ENCODE measurements at places on chromosomes 11 and 22. TPM values are rescaled to one million over a fixed set of nuclear protein-coding genes. Genes with fewer than 3 reads are reported as not detected.

KRTAP5-10 gene
- total RNA-seq, result not detected

MUC5AC gene
- total RNA-seq, result 0.25 TPM

SHANK2 gene
- total RNA-seq, result 41.6 TPM

MEI1 gene
- total RNA-seq, result not detected

JRKL gene
- 13.0 TPM for total RNA-seq

TESMIN gene
- under 0.01 TPM for total RNA-seq

OSBPL5 gene
- total RNA-seq, result 25.8 TPM
